ENCODE measurements at places on chromosomes 5 and 9.

DNA sequence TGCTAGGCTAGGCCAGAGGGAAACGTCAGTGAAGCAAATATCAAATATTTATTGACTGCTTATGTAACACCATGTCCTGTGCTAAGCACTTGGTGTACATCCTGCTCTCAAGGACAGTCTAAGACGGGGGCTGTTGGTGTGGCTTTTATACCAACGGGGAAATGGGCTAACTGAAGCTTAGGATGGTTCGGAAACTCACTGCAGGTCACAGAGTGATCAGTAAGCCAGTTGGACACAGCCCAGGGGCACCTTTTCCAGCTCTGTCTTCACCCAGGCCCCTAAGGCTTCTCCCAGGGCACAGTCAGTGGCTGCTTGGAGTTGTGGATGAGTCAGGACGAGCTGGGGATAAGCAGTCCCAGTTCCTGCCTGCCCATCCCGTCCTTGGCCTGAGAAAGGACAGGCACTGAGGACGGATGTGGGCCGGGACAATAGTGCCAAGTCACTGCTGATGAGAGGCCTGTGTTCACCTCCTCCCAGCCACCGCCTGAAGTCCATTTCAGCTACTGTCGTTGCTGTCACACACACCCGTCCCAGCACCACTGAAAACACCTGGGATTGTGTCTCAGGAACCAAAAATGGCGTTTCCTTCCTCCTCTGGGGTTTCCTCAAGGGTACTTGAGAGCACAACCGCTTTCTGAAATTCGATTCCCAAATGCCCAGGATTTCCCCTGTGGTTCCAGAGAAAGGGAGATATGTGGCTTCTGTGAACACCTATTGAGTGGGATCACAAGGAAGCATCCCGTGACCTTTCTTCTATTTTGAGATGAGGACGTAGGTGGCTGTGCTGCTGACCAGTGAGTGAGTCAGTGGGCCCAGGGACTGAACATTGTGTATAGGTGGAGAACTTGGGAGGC is 17.5 kb upstream of the SPRY4 start:
- DNase-seq: no peak

- no peak for DNase-seq
These were observed 33.0 kb upstream of the HOMER1 start for GRCh38 chr5:79546782-79547428.

DNA sequence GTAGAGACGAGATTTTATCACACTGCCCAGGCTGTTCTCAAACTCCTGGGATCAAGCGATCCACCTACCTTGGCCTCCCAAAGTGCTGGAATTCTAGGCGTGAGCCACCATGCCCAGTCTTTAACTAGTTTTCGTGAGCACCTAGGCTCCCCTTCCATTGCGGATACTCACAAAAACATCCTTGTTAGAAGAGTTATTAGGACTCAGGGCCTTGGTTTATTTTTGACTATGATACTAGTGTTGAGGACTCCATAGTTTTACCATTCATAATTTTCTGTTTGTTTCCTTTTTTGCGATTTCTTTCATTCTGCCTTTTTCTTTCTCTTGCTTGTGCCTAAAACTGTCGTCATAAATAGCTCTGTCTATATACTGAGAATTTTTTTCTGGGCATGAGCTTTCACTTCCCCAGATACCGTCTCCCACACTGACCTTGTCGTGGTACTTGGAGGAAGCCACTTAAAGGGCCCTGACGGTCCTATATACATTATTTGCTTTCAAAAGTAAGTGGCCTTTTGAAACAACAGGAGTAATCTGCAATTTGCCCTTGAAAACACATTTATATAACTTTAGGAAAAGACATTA is 5.2 kb downstream of the F2R start:
- no peak for DNase-seq

DNA sequence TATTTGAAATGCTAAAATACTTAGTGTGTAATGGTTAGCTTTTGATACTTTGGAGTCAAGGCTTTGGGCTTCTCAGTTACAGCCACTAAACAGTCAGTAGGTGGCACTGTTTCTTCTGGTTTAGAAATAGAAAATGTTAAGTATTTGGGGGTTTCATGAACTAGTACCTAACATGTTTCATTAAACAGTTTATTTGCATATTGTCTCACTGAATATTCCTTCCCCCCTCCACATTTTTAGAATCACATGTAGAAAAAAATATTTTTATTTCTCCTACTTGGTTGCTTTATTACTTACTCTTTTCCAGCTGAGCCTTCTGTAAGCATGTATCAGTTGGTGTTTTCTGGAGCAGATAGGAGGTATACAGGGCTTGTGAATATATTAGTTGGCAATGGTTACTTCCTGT is 48.0 kb downstream of the IPO11 start:
- DNase-seq: peak; percentile 4

- DNase-seq: no peak
These were observed 39.4 kb downstream of the LAMC3 start for GRCh38 chr9:131048332-131048731.

GRCh38 chr5:893137-893506 is 438 bp downstream of the TRIP13 start:
- no peak for DNase-seq

DNA sequence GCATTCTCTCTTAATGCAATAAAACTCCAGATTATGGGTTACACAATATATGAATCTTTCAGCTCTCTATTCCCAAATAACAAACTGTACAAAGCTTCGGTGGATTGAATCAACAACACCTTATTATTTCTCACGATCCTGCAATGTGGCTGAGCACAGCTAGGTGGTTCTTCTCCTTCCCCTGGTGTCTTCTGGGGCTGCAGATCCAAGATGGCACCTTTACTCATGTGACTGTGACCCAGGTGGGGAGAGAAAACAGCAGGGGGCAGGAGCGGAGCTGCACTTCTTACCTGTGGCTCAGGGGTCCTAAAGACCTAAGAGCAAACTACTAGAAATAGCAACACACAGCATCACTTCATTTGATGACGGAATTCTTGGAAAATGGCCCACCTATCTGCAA is 233.1 kb downstream of the IRX1 start:
- no peak for DNase-seq

GRCh38 chr9:87431837-87432236 is 65.8 kb upstream of the DAPK1 start:
- no peak for DNase-seq

DNA sequence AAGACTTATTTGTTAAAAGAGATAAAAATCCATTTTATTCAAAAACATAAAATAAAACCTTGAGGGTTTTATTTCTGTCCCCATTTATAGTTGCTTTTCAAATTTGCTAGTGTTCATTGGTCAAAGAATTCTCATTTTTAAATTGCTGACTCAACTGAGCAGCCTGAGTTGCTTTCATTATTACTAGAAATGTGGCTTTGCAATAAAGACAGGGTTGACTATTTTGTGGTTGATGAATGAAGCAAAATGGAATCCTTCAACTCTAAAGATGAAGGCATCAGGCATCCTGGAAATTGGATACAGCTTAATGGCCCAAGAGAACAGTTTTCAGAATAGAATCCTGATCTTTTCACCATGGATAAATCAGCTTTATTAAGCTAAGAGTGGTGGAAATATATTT is 23.9 kb upstream of the PPP3R2 start:
- DNase-seq: no peak

DNA sequence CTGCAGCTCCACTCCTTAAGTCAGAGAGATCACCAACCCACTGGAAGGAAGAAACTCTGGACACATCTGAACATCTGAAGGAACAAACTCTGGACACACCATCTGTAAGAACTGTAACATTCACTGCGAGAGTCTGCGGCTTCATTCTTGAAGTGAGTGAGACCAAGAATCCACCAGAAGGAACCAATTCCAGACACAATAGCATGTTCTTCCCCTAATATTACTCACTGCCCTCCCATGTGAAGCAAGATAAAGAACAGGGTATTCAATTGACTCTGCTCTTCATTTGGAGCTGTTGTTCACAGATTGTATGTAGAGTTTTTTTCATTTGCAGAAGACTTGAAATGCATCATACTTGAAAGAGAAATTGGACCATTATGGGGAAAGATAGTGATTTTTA is 10.8 kb downstream of the SAXO1 start:
- no peak for DNase-seq

GRCh38 chr5:69468631-69469030 is 24.0 kb upstream of the OCLN start:
- no peak for DNase-seq

DNA sequence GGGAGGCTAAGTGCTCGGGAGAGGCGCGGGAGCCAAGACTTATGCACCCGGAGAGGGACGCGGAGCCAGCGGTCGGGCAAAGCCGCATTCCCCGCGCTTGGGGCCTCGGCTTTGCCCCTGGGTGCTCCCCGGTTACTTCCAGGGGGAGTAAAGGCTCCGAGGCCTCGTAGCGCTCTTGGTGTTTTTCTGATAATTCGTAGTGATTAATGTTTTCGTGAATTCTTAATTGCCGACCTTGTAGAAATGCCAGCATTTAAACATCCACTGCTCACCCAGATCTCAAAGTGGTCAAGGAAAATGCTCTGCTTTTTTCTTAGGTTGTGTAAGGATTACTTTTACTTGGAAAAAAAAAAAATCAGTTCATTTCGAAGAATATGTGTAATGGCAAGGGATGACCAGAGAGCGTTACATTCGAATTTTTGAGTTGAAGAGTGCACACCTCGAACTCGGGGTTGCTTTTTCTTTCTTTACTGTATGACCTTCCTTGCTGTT is 654 bp upstream of the TUT7 start:
- DNase-seq: no peak

GRCh38 chr9:545480-545879 is 296.0 kb upstream of the DMRT1 start:
- no peak for DNase-seq

GRCh38 chr9:35829084-35829763 is at the start of gene TMEM8B:
TSS of gene TMEM8B (plus strand) at chr9:35829228. CDS start at chr9:35829448, 220 bp downstream.
- DNase-seq: peak; percentile 58

- DNase-seq: no peak
These were observed 48.8 kb upstream of the GOLPH3 start for GRCh38 chr5:32222723-32223470.

DNA sequence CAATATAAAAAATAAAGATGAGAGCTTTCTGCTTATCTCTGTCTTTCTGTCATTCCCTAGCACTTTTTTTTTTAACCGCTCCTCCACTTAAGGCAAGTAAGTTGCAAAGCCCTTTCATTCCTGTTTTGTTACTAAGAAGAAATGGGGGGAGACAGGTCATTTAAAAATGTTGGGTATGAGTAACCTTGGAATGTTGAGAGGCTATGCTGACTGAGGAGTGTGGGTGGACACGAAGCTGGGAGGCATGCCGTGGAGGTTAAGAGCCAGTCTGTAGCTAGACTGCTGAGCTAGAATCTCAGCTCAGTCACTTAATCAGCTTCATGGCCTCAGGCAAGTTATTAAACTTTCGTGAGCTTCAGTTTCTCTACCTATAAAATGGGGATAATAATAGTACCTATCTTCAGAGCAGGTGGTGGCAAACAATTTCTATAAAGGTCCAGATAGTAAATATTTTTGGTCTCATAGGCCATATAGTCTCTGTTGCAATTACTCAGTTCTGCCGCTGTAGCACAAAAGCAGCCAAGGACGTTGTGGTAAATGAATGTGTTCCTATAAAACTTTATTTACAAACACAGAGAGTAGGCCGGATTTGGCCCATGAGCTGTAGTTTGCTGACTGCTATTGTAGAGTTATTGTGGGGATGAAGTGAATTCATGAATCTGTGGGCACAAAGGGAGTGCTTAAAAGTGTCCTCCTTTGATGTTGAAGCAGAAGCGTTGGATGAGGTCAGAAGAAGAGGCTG is 220.0 kb downstream of the GABBR2 start:
- DNase-seq: peak; percentile 96

All from NCI-H226 (cell line).